ENCODE measurements at places on chromosomes 2 and 18.

DNA sequence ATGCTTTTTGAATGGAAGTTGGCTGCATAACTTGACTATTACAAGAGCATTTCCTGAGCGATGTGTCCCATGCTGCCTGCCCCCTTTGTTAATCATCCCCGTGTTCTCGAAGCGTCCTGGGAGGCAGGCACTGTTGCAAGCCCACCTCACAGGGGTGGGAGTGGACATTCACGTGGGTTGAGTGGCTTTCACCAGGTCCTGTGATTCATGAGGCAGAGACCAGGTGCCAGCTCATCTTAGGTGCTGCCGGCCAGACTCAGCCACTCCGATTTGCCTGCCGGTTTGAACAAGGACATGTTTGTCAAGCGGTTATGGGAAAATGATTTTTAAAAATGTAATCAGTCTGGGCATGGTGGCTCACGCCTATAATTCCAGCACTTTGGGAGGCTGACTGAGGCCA, 112.5 kb downstream of the ZNF532 start:
- no peak for DNase-seq

GRCh38 chr18:62720766-62721613, 5.6 kb downstream of the PHLPP1 start:
- DNase-seq, result no peak

DNA sequence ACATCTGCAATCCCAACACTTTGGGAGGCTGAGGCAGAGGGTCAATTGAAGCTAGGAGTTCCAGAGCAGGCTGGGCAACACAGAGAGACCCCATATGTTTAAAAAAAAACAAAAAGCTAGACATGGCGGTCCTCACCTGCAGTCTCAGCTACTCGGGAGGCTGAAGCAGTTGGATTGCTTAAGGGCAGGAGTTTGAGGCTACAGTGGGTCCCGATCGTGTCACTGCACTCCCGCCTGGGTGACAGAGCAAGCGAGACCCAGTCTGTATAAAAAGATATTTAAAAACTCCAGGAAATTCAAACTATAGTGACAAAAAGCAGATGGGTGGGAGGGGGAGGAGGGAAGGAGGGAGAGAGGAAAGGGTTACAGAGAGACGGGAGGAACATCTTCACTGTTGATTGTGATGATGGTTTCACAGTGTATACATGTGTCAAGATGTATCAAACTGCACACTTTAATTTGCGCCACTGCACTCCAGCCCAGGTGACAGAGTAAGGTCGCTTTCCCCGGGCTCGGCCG, 942 bp upstream of the ZNF236 start:
- no peak for DNase-seq

- DNase-seq, result no peak
Measured at GRCh38 chr2:158204741-158205165, 103.1 kb downstream of the UPP2 start.

DNA sequence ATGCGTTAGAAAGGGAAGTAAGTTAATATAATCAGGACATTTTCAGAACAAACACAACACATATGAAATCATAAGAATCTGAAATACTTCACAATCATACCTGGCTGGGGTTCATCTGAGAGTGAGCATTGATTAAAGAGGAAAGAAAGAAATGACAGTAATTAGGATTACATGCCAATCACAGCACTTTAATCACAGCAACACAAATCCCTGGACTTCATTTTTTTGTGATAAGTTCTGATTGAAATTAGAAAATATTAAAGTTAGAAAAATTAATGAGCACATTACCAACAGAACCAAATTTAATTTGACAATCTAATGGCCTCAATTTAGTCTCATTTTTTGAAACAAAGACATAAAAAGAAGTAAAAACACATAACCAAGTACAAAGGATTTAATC, 121.9 kb downstream of the LRP2 start:
- DNase-seq, result no peak
